Activated CD8-positive, alpha-beta T cell treated with anti-CD3 and anti-CD28 coated beads, Interleukin-2, amount 10 ng/mL, durations not matched to agents 7 days and 5 days (primary cell): ENCODE measurements at places on chromosomes 12 and 14. TPM values are rescaled to one million over a fixed set of nuclear protein-coding genes. Genes with fewer than 3 reads are reported as not detected.

- DNase-seq = no peak
These were observed 39.9 kb downstream of the SLC25A47 start for GRCh38 chr14:100363053-100363452.

GRCh38 chr14:38887696-38888095 lies 215.3 kb downstream of the SEC23A start:
- no peak for DNase-seq

DNA sequence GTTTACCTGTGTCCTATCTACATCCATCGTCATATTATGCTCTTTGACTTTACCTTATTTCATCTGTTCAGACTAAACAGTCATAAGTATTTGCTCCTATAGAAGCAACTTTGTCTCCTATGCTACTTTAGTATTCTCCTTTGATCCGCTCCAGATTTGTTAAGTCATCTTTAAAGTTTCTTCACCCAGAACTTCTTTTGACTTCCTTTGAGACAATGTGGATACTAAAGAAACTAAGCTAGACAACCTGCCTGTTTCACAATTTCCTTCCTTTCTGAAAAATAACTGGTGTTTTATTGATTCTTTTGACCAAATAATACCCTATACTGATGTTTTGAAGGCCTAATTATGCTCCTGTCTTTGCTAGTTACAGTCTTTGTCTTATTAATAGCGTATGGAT lies 30.0 kb upstream of the LRRK2 start:
- no peak for DNase-seq

DNA sequence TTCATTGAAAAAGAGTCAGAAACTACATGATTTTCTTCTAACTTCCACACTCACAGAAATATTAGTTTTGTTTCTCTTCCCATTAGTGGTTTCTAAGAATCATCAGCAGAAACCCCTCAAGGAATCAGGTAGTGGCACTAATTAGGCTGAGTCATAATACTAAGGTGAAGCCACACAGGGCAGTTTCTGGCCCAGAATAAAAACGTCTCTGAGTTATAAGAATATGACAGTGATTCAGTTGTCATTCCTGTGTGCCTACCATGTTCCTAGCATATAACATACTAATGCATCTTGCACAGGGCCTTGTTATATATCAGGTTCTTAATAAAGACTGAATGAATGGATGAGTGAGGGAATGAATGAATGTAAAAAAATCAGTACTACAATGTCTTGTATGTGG lies 206.0 kb upstream of the PLEKHG7 start:
- DNase-seq = no peak

- peak; percentile 27 for DNase-seq
These were observed 16.3 kb downstream of the OR10P1 start for GRCh38 chr12:55653031-55653430.

DNA sequence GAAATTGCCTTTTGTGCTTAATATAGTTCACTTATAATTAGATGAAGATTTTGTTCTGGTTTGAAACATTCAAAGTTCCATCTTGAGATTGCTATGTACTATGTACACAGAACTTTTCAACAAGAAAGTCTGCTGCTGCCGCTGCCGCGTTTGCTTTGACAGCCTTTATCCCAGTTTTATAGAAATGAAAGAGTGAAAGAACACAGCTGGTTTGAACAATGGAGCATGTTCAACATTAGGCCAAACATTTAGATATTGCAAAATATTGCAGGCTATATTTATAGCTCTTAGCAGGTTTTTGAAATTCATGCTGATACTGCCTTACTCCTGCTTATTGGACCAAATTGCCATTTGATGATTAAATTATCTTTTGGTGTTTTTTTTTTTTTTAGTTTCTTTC lies 299.8 kb upstream of the PRKD1 start:
- no peak for DNase-seq

DNA sequence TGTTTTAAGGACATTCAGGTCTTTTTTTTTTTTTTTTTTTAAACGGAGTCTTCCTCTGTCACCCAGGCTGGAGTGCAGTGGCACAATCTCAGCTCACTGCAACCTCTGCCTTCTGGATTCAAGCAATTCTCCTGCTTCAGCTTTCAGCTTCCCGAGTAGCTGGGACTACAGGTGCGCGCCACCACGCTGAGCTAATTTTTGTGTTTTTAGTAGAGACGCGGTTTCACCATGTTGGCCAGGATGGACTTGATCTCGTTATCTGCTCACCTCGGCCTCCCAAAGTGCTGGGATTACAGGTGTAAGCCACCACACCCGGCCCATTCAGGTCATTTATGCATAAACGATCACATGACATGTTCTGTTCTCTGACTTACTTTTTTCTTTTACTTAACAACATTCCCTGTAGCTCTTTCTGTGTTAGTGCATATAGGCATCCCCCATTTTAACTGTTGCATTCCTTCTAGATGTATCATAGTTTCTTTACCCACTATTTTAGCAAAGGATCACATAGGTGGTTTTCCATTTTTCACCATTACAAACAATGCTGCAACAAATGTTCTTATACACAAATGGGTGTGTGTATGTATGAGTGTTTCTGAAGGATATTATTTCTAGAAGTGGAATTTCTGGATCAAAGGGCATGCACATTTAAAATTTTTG lies 74.2 kb downstream of the ARF6 start:
- no peak for DNase-seq

GRCh38 chr14:104579507-104579906 lies at the start of gene C14orf180:
TSS of gene C14orf180 (plus strand) at chr14:104579764. CDS start at chr14:104586431, 6,667 bp downstream.
- DNase-seq = no peak

- DNase-seq = no peak
These were observed 16.2 kb upstream of the LPCAT3 start for GRCh38 chr12:7034464-7034863.

- no peak for DNase-seq
These were observed 15.4 kb upstream of the MIA2 start for GRCh38 chr14:39218171-39218769.

- no peak for DNase-seq
These were observed 15.0 kb upstream of the BICD1 start for GRCh38 chr12:32091696-32092095.

GRCh38 chr12:19415563-19415962 lies 23.7 kb upstream of the AEBP2 start:
- DNase-seq = no peak

DNA sequence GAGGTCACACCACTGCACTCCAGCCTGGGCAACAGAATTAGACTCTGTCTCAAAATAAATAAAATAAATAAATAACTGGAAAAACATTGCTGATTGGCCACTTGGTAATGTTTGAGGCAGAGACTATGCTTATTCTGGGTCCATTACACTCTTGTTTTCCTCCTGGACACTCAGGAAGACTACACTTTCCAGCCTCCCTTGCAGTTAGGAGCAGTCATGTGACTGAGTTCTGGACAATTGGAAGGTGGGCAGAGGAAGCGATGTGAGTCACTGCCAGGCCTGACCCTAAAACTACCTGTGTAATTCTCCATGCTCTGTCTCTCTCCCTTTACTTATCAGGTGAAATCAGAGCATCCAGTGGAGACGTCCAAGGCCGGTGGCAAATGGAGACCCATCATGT lies 74.4 kb downstream of the VCPKMT start:
- DNase-seq = no peak

DNA sequence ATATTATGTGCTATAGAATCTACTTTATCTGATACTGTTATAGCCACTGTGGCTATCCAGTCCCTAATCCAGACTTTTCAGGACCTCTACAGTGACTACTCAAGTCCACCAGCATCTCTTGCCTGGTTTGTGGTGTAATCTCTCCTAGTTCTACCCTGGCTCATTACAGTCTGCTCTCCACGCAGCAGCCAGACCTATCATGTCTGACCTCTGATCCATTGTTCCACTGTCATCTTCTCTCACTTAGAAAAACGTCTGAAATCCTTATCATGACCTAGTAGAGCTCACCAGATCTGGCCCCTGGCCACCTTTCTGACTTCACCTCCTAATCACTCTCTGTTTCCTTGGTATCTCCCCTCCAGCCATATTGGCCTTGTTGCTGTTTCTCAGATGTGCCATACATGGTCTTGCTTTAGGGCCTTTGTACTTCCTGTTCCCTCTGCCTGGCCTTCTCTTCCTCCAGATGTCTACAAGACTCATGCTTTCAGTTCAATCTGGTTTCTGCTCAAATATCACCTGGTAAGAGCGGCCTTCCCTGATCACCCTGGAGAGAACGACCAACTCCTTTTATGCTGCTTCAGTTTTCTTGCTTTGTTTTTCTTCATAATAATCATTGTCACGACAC lies 475.5 kb downstream of the AACS start:
- DNase-seq = no peak

GRCh38 chr12:28021704-28022103 lies 49.2 kb upstream of the PTHLH start:
- DNase-seq = no peak

DNA sequence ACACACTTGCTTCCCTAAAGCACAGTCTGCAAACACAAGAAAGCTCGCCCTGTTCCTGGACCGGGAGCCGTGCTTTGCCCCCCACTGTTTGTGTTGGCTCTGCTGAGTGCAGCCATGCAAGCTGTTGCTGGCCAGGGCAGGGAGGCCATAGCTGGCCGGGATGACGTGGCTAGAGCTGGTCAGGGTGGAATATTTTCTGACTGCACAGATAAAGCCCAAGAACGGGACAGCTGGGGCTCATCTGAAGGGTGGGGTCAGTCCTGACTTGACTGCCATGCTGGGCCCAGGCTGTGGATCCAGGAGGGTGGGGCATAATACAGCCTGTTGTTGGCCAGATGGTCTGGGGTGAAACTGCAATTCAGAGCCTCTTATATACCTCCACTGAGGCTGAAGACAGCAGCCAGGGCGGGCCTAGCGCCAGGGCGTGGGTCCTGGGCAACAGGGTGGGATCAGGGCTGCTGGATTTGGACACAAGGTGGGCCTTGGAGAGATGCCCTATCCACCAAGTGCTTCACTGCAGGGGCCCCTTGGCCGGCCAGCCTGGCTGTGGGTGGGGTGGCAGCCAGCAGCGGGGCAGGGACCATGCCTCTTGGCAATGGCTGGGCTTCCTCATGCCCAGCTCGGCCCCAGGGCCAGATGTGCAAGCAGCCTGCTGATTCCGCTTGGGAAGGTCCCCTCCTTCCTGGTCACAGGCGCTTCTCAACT lies 14.8 kb downstream of the KMT5A start:
- DNase-seq = no peak

DNA sequence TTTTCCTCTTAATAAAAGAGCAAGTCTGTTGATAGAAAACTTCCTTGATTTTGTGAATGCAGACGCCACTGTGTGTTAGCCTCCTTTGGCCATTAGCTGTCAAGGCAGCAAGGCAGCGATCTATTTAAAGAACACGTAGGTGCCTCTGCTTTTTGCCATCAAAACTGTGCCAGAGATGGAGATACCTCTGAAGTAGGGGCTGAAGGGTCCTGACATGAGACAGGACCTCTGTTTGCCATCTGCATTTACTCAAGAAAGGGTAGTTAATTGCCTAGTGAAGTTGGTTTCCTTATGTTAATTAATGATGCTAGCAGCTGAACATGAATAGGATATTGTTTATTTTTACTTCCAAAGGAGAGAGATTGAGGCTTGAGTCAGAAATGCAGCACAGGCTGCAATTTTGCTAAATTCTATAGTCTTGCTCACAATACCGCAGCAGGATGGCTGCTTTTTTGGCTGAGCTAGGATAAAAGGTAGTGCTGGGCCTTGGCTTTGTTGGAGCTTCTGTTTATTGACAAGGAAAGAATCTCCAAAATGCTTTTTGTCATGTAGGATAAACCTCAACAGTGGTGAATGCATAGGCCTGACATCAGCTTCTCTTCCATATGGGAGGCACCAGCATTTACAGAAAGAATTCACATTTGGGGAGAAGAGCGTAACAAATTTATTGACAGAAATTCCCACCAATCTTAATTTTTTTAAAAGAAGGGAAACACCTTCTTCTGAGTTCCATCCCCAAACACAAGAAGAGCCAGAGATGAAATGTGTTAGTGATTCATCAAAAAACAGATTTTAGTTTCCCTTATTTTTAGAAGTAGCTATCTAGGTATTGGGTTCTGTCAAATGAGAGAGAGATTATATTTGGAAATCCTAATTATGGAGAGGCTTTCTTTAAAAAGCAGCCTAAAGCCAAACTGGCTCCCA lies 13.9 kb upstream of the RPH3A start:
- DNase-seq = no peak

GRCh38 chr12:77214136-77214535 lies 148.8 kb upstream of the E2F7 start:
- DNase-seq = no peak

- DNase-seq = no peak
These were observed 447.6 kb upstream of the CCDC196 start for GRCh38 chr14:66038618-66039017.

- no peak for DNase-seq
These were observed 227.7 kb upstream of the TMEM260 start for GRCh38 chr14:56351861-56352260.

- no peak for DNase-seq
These were observed 144.8 kb downstream of the PIWIL1 start for GRCh38 chr12:130482448-130482847.

DNA sequence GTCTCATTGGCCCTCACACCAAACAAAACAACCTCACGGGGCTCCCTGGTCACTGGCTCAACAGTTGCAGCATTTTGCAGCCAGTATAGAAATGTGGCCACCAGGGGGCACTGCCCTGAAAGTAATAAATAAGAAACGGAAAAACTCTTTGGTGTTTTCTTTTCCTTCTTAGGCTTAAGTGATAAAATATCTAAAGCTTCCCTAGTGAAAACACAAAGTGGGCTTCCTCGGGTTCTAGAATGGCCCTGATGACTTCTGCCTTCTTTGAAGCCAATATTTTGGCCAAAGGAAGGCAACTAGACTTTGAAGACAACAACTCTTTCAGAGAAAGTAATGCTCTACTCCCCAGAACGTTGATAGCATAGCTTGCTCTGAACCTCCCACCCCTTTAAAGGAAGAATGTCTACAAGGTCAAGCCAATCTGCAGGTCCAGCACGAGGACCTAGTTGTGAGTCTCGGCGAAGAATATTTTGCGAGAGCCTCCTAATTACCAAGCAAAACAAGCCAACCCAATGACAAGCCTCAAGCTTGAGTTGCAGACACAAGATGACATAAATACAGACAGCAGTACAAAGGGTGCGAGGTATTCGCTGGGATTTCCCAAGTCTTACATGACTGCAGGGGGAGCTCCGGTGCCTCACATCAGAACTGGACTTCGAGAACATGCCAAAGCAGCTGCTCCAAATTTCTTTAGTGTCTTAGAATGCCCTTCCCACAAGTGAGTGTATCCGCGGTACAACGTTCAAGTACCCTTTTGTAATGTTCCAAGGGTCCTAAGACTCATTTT lies 2.6 kb downstream of the ITPK1 start:
- DNase-seq = peak; percentile 87

The WDHD1 gene
- total RNA-seq = 45.9 TPM

The SPIC gene
- total RNA-seq = not detected

The TPH2 gene
- not detected for total RNA-seq

The GALNT4 gene
- 16.6 TPM for total RNA-seq

The HOXC6 gene
- not detected for total RNA-seq

The RNASE3 gene
- total RNA-seq = not detected

The RIPK3 gene
- 26.9 TPM for total RNA-seq

The TCTN1 gene
- total RNA-seq = 5.9 TPM

The GPR132 gene
- 35.7 TPM for total RNA-seq

The NUDT4 gene
- total RNA-seq = 61.0 TPM

The GPX2 gene
- total RNA-seq = not detected

The RNASE4 gene
- 0.63 TPM for total RNA-seq

The KCNK13 gene
- total RNA-seq = 0.13 TPM
